ENCODE measurements at places on chromosomes 3 and 15.
A peak's percentile ranks its signal among the peaks of the same experiment; 100 is the strongest.

DNA sequence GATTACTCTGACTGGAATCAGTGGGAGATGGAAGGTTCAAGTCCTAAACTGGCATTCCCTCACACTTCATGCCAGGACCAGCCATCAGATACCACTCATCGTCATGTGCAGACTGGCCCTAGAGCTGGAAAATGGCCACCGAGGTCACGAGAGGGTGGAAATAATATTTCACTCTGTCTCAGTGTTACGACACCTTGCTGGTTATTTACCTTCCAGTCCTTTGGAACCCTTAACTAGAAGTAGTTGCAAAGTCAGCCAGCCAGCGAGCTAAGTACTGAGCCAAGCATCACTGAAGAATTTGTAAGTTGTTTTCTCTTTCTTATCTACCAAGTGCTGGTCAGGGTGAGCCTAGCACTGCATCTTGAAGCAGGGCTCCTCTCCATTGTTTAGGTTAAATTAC lies 309.9 kb upstream of the RASGRP1 start:
- DNase-seq: no peak

DNA sequence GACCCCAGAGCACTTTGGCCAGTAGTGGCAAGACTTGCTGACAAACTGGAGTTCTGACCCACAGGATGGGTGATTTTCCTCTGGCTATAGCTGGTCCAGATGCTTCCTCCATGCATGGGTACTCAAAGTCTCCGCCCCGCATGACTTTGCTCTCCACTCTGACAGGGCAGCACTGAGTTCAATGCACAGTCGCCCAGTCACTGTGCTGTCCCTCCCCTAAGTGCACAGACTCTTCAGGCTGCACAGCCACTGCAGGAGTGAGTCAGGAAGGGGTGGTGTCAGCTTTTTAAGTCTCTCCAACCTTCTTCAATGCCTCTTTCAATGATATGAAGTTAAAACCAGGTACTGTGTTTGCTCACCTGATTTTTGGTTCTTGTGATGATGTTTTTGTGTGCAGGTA lies 17.8 kb downstream of the TEX9 start:
- DNase-seq: no peak

GRCh38 chr3:70999730-71000129 lies 583.8 kb downstream of the FOXP1 start:
- peak; percentile 38 for DNase-seq

GRCh38 chr3:69766638-69767037 lies 27.4 kb downstream of the MITF start:
- no peak for DNase-seq

GRCh38 chr3:149095487-149095886 lies 9.2 kb upstream of the HLTF start:
- no peak for DNase-seq

- no peak for DNase-seq
These were observed 93.2 kb upstream of the PPIB start for GRCh38 chr15:64256051-64256450.

DNA sequence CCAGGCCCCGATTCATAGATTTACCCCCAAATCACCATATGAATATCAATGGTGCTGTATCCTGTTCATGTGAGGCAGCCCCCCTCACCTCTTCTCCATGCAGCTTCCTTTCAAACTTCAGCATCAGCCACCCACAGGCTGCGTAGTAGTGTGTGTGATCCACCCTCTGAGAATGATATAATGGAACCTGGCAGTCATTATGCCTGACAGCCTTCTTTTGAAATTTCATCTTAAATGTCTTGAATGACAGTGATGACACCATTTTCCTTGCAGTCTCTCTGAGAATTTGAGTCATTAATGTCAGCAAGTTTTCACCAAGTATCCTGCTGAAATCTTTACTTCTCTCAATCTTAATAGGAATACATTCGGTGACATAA lies 3.5 kb upstream of the CLRN1 start:
- no peak for DNase-seq

DNA sequence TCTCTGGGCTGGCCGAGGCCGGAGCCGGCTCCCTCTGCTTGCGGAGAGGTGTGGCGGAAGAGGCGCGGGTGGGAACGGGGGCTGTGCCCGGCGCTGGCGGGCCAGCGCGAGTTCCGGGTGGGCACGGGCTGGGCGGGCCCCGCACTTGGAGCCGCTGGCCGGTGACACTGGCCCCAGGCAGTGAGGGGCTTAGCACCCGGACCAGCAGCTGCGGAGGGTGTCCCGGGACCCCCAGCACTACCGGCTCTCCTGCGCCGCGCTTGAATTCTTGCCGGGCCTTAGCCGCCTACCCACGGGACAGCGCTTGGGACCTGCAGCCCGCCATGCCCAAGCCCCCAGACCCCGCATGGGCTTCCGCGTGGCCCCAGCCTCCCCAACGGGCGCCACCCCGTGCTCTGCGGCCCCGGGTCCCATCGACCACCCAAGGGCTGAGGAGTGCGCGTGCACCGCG lies 736.3 kb upstream of the ARRDC4 start:
- DNase-seq: no peak

DNA sequence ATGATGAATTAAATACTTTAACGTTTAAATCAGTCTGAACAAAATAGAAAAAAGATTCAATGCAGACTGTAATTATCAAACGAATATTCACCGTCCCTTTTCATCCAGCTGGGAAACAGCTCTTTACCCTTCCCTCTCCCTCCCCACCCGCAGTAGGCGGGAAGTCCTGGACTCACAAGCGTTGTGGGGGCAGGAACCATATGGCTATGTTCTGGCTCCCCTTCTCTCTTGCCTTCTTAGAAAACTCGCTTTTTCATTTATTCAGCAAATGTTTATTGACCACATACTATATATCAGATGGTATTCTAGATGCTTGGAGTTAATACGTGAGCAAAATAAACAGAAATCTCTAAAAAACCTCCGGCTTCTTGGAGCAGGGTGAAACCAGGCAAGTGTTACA lies 715 bp upstream of the SCAPER start:
- no peak for DNase-seq

GRCh38 chr3:57130571-57131209 lies 34.5 kb downstream of the IL17RD start:
- no peak for DNase-seq

DNA sequence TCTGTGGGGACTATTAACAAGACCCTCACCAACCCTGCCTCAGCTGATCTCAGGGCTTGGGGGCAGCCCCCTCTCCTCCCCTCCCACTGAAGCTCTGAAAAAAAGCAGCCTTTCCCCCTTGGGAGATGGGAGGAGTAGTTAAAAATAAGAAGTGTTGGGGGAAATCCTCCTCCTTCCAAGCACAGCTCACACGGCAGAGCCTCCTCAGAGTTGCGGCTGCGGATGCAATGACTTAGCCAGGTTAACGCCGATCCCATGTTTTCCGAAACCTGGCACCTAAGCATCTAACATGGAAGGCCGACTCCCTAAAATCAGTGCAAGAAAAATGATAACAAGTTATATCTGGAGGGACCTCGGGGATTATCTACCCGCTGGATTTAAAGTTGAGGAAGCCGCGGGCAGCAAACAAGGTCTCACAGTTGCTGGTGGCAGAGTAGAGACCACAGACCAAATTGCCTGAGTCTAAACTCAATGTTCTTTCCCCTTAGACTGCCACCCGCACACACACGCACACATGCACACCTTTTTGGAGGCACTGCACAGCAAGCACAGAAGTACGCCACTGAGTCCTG lies 1.1 kb upstream of the TPM1 start:
- no peak for DNase-seq

DNA sequence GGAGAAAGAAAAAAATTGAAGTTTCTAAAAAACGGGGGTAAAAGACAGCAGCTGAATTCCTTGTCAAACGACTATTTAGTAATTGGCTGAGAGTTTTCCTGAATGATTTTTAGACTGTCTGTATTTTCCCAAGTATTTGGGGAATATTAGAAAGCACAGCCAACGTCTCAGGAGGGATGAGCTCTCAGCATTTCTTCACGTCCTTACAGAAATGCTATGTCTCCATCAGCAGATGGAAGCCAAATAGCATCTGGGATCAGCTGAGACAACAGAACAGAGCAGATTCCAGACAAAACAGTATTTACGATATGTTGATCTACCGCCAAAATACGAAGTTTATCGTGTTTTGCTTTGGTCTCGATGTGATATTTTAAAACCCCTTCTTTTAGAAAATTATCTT lies 5.3 kb upstream of the TMC3 start:
- DNase-seq: no peak

DNA sequence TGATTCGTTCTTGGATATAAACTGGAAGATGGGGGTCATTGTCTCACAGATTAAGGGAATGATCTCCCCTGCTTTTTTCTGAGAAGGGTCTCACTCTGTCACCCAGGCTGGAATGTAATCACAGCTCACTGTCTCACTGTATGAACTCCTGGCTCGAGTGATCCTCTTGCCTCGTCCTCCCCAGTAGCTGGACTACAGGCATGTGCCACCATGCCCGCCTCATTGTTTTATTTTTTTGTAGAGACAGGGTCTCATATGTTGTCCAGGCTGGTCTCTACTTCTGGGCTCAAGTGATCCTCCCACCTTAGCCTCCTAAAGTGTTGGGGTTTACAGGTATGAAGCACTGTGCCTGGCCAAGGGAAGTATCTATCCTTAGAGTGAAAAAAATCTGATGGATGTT lies 5.4 kb downstream of the OXSR1 start:
- no peak for DNase-seq

- DNase-seq: no peak
These were observed 152.3 kb upstream of the NR2E3 start for GRCh38 chr15:71658036-71658435.

GRCh38 chr3:181568248-181568647 lies 143.5 kb upstream of the SOX2 start:
- DNase-seq: no peak

DNA sequence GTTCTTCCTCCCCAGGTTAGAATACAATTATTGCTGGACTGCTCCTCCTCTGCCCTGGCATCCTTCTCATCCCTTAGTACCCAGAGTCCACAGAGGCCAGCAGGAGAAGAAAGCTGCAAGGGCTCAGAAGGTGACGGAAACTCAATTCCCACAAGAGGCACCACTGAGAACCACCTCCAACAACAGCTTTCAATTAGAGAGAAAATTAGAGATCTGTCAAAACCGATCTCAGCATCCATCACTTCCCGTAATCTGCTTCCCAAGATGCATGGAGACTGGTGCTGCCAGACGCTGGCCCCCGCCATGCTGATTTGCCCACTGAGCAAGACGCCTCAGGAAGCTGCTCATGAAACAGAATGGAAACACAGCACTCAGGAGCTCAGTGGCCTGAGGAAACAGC lies 135.0 kb upstream of the PRICKLE2 start:
- no peak for DNase-seq

DNA sequence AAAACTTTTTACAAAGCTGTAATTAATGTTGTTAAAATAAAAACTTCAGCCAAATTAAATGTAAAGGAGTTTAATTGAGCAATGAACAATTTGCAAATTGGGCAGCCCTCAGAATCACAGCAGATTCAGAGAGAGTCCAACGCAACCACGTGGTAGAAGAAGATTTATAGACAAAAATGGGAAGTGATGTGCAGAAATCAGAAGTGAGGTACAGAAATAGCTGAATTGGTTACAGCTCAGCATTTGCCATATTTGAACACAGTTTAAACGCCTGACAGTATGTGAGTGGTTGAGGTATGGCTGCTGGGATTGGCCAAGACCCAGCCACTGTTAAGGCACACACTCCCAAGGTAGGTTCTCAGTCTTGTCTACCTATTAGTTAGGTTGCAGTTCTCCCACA lies 14.4 kb upstream of the PLA2G4D start:
- no peak for DNase-seq

GRCh38 chr3:107382631-107383030 lies 5.4 kb downstream of the CCDC54 start:
- DNase-seq: no peak

DNA sequence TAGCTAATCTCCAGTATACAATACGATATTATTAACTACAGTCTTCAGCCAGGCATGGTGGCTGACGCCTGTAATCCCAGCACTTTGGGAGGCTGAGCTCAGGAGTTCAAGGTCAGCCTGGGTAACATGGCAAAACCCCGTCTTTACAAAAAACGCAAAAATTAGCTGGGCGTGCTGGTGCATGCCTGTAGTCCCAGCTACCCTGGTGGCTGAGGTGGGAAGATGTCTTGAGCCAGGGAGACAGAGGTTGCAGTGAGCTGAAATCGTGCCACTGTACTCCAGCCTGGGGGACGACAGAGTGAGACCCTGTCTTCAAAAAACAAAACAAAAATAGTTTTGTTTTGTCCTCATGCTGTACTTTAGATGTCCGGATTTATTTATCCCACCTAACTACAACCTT lies 29.2 kb upstream of the SV2B start:
- no peak for DNase-seq

GRCh38 chr3:56366641-56367162 lies 101.6 kb downstream of the ERC2 start:
- no peak for DNase-seq

GRCh38 chr15:47856071-47856470 lies 138.8 kb downstream of the SEMA6D start:
- DNase-seq: no peak

- no peak for DNase-seq
These were observed 394.0 kb upstream of the CDIN1 start for GRCh38 chr15:36185438-36185837.

GRCh38 chr3:127808197-127808596 lies 14.1 kb downstream of the MGLL start:
- DNase-seq: no peak

- DNase-seq: no peak
These were observed 911 bp downstream of the RFTN1 start for GRCh38 chr3:16512435-16513140.

DNA sequence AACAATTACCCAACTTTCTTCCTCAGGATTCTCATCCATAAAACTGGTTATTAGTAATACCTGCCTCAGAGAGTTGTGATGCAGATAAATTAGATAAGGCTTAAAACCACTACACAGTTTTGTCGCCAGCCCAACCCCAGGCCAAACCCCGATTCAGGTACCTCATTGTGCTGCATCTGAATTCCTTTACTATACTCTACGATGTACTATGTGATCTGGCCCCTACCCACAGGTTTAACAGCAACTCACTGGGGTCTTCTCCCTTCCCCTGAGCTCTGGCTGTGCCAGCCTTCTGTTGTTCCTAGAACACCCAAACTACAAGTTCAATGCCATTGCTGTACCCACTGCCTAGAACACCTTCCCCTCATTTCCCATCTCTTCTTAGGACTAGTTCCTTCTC lies 64.6 kb downstream of the MYO5A start:
- no peak for DNase-seq

GRCh38 chr3:193791041-193792032 lies 198.3 kb downstream of the OPA1 start:
- DNase-seq: no peak

GRCh38 chr15:96325541-96326327 lies 4.8 kb upstream of the NR2F2 start:
- no peak for DNase-seq

DNA sequence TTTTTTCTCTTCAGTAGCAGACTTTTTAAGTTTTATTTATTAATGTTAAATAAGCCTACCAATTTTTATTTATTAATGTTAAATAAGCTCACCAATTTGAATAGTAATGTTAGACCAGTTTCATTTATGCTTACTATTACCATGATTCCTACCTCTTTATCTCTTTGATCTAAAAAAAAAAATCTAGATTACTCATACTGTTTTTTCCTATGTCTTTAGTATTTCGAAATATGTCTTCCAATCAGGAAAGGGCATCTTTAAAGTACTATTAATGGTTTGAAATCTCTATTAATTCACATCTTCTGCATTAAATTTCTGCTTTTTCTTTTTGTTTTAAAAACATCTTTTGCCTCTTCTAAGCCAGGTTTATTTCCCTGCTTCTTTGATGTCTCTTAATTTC lies 27.5 kb upstream of the MAPKBP1 start:
- DNase-seq: no peak
